ENCODE measurements at places on chromosomes 16 and 17. TPM values are rescaled to one million over a fixed set of nuclear protein-coding genes. Genes with fewer than 3 reads are reported as not detected.

FBXO39 gene
- total RNA-seq = not detected

KRT33A gene
- total RNA-seq = not detected

TM4SF5 gene
- not detected for total RNA-seq

CD300H gene
- not detected for total RNA-seq

KRTAP16-1 gene
- total RNA-seq = not detected

ZNF469 gene
- 0.74 TPM for total RNA-seq

SLFN11 gene
- 3.7 TPM for total RNA-seq
